Stimulated activated CD8-positive, alpha-beta memory T cell treated with anti-CD3 and anti-CD28 coated beads, Interleukin-4, amount 100 ng/mL, for 1 hour (primary cell): ENCODE measurements at places on chromosomes 4 and X.

DNA sequence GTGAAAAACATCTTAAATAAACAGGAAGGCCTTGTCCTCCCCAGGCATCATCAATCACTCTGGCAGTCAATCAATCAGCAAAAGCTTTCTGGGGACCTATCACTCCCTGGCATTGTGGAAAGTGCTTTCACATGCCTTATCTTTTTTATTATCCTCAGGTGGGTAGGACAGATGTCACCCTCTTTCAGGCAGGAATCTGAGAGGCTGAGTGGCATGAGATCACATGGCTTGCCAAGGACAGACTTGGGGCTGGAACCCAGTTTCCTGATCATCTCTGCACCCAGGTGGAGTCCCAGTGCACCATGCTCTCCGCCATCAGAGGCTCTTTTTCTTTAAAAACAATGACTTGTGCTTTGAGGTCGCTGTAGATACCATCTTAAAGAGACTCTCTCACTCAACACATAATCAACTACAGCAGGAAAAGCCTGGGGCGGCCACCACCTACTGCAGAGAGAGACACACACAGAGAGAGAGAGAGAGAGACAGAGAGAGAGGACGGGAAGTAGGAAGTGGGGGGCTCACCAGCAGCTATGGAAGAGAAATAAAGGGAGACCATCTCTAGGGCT lies 282.7 kb downstream of the PTTG2 start:
- no peak for DNase-seq

GRCh38 chr4:7461230-7461629 lies 26.5 kb upstream of the PSAPL1 start:
- DNase-seq = no peak

DNA sequence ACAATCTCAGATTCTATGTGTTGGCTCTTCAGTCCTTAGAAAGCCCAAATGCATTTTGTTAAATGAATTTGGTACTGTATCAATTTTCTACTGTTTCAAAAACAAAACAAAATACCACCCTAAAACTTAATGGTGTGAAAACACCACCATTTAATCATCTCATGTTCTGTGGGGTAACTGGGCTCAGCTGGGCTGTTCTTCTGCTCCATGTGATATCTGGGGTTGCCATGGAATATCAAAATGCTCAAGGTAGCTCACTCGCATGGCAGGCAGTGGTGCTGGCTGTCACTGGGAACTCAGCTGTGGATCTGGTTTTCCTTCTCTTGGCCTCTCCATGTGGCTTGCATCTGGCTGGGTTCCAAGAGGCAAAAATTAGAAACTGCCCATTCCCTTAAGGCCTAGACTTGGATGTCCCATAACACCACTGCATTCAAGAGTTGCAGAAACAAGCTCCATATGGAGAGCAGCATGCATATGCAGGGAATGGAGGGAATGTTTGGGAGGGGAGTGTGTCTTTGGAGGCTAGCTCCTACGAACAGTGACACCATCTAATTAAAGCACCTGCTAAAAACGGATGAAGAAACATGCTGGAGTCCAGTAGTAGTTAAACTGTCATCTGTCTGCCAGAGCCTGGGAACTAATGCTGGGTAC lies 279.2 kb downstream of the STK32B start:
- no peak for DNase-seq

GRCh38 chr4:61201961-61202637 lies 2.0 kb downstream of the ADGRL3 start:
- no peak for DNase-seq

DNA sequence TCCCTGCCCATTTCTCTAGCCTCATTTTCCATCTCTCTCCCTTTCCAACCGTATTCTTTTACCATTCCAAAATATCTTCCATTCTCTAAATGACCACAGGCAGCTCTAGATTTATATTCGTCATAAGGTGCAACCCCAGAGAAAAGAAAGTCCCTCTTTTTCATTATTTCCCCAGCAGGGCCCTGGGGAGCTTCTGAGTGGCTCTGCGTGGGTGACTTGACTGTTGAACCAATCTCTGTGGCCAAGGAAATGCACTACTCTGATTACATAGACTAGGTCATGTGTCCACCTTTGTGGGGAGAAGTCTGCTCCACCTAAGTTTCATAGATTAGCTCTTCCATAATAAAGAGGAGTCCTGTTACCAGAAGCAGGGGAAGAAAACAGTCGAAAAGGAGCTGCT lies 51.4 kb downstream of the ATOH1 start:
- no peak for DNase-seq

DNA sequence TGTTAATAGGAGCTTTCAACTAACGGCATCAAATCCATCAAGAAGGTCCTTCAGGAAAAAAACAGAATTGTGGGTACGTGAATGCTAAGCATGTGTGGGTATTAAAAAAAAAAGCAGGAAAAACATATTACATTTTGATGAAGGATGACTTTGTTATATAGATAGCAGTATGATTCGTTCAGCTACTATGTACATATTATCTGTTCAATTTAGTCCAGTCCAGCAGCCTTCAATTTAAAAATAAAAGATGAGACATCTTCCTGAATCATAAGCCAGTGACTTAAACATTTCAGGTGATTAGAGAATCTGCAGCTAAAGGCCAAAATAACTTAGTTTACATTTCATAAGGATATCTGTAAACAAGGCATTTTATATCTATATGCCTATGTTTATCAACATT lies 63.4 kb downstream of the LCORL start:
- no peak for DNase-seq

GRCh38 chr4:90769251-90769650 lies 642.1 kb downstream of the CCSER1 start:
- no peak for DNase-seq

GRCh38 chr4:138685316-138685715 lies 330.3 kb upstream of the NOCT start:
- DNase-seq = no peak

- DNase-seq = no peak
Measured at GRCh38 chr4:187172340-187172761, 448.7 kb upstream of the FAT1 start.

DNA sequence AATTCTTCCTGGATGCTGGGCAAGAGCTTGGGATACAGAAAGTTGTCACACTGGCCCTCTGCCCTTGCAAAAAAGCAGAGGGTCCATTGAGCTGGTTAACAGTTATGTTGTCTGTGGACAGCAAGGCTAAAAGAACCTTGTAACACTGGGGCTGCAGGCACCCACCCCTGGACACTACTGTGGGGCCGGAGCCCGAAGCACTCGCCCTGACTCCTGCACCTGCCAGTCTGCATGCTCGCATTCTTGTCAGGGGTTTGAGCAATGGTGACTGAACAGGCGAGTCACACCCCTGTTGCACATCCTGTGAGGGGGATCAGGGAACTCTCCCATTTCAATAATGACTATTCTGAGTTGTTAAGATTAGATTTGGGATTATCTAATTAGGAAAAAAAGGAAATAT lies 23.6 kb downstream of the ADH4 start:
- DNase-seq = no peak

DNA sequence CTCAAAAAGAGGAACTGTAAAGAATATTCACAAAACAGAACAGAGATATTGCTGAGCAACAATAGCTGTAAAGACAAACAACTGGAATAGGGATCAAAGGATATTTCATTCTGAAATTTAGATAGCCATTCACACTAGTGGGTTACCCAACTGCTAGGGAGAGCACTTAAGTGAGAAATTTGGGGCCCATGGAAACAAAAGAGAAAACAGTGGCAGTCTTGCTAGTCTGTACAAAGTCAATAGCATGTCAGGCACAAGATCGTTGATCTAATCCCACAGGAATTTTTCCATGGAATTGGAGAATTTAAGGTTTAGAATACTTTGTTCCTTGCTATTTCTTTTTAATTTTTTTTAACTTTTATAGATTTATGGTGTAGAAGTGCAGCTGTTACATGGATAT lies 467.0 kb downstream of the PCDH18 start:
- no peak for DNase-seq

DNA sequence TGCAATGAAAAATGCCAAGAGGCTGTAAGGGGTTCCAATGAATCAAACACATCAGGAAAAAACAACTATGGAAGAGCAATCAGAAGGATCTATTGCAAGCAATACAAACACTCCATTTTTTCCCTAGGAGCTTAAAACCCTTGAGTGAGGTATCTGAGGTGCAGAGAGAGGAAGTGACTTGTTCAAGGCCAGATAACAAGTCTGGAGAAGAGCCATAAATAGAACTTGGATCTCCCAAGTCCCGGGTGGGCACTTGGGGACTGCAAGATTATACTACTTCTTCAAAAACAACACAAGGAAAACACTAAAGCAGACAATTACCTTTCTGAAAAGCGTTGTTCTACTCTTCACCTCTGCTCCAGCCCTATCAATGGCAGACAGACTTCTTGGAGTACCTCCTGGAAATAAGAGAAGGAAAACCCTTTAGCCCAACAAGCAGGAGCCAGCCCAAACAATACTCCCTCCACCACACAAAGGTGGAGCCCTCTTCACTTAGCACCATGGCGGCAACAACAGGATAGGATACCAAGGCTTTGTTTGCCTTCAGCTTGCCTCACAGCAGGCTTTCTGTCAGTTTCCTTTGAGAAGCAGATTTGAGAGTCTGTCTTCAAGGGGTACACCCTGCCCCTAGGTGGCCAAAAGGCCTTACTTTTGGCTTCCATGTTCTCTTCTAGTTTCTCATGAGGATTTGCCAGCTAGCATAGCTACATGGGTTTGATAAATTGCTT lies 26.0 kb downstream of the AIFM1 start:
- DNase-seq = no peak

- no peak for DNase-seq
Measured at GRCh38 chr4:3766036-3766784, at the start of gene ADRA2C. TSS of gene ADRA2C (plus strand) at chr4:3766385. CDS start at chr4:3766607, 222 bp downstream.

DNA sequence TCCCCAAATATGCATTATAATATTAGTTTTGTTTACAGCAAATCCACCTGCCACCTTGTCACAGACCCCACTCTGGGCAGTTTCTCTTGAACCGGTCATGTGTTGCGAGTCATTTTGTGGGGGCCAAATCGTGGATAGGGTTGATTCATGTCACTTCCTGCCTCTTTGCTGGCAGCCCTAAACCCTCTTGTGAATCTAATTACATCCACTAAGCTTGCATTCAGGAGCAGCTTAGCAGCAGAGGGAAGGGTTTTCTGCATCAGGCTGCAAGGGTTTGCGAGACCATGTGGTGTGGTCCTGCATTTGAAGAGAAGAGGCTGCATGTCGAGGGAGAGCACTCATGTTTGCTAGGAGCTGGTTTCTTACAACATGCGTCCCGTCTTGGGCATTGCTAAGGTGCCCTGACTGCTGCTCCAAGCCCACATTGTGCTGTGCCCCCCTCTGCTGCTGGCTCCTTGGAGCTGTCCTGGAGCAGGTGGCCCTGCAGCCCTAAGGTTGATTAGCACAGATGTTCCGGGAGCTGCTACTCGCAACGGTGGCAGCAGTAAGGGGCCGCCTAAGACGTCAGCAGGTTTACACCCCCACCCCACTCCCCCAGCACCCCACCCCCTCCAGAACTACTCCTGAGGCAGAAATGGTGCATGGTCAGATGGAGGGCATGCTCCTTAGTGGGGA lies 88.9 kb upstream of the CLDN34 start:
- no peak for DNase-seq

DNA sequence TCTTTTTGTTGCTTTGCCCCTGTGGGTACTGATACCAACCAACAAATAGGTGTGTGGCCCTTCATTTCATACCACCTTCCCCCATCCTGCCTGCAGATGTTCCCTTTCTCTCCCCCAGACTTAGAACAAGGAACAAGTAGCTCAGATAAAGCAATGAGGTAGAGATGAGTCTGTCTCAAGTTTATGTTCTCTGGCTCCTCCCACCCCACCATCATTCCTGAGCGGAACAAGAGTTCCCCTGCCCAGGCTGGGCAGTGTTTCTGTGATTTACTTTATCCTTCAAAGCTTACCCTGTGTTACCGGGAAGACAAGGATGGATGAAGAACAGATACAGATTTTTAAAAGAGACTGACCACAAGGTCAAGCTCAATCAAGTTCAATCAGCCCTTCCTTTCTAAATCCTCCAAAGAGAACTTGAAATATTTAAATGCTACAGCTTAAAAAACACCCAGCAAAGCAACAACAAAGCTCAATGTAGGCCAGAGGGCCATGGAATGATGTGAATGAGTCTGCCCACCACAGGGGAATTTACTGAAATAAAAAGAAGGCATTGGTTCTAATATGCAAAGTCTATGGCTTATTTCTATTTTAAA lies 80.1 kb upstream of the UCP1 start:
- DNase-seq = no peak

GRCh38 chr4:158861766-158862165 lies 92.9 kb downstream of the FNIP2 start:
- no peak for DNase-seq

GRCh38 chrX:9656871-9657270 lies 108.8 kb downstream of the GPR143 start:
- DNase-seq = no peak

- no peak for DNase-seq
Measured at GRCh38 chr4:41989994-41990364, 351 bp upstream of the SLC30A9 start.

DNA sequence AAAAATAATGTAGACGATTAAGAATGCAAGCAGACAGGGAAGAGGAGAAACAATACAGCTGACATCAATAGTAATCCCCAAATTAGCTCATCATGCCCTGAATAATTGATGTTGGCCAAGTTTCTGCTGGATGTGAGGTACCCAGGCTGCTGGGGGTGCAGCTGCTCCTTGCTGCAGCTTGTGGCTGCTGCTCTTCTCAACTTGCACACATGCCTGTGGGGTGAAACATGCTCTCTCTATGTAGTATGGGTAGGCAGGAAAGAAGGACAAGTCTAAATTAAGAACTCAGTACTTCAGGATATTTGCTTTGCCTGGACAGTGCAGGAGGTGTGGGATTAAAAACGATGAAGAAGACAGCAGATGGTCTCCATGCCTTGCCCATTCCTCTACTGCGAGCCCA lies 16.7 kb downstream of the EDA2R start:
- no peak for DNase-seq

- DNase-seq = no peak
Measured at GRCh38 chr4:128311659-128312403, 24.2 kb upstream of the PGRMC2 start.

GRCh38 chrX:74230094-74230493 lies 73.9 kb upstream of the ZCCHC13 start:
- DNase-seq = no peak

- no peak for DNase-seq
Measured at GRCh38 chr4:155512817-155513216, 136.1 kb upstream of the MAP9 start.

- DNase-seq = no peak
Measured at GRCh38 chr4:151472711-151473110, 63.7 kb downstream of the FHIP1A start.

- no peak for DNase-seq
Measured at GRCh38 chr4:55458611-55459010, 62.9 kb downstream of the TMEM165 start.

GRCh38 chr4:146998157-146998556 lies 52.5 kb upstream of the TTC29 start:
- no peak for DNase-seq

GRCh38 chrX:132676561-132677186 lies 187.8 kb upstream of the MBNL3 start:
- no peak for DNase-seq

GRCh38 chr4:41346306-41347061 lies 89.8 kb downstream of the UCHL1 start:
- DNase-seq = no peak

- DNase-seq = no peak
Measured at GRCh38 chrX:2578864-2579263, 78.1 kb upstream of the DHRSX start.

GRCh38 chrX:34300871-34301270 lies 168.8 kb upstream of the FAM47A start:
- no peak for DNase-seq
